ENCODE measurements at places on chromosomes 3 and 15. TPM values are rescaled to one million over a fixed set of nuclear protein-coding genes. Genes with fewer than 3 reads are reported as not detected.

The GOLGA8G gene
- not detected for total RNA-seq

The SNTN gene
- total RNA-seq: 17.8 TPM

The GP5 gene
- 0.10 TPM for total RNA-seq

The CCR4 gene
- 1.2 TPM for total RNA-seq

The NPAP1 gene
- total RNA-seq: not detected

The PLEKHO2 gene
- total RNA-seq: 53.4 TPM

The CKMT1B gene
- total RNA-seq: 10.0 TPM

The FETUB gene
- not detected for total RNA-seq

All from upper lobe of left lung (tissue), 6 donors.